ENCODE measurements at places on chromosomes 13 and 19. TPM values are rescaled to one million over a fixed set of nuclear protein-coding genes. Genes with fewer than 3 reads are reported as not detected.

The WDR62 gene
- 6.5 TPM for total RNA-seq

DNA sequence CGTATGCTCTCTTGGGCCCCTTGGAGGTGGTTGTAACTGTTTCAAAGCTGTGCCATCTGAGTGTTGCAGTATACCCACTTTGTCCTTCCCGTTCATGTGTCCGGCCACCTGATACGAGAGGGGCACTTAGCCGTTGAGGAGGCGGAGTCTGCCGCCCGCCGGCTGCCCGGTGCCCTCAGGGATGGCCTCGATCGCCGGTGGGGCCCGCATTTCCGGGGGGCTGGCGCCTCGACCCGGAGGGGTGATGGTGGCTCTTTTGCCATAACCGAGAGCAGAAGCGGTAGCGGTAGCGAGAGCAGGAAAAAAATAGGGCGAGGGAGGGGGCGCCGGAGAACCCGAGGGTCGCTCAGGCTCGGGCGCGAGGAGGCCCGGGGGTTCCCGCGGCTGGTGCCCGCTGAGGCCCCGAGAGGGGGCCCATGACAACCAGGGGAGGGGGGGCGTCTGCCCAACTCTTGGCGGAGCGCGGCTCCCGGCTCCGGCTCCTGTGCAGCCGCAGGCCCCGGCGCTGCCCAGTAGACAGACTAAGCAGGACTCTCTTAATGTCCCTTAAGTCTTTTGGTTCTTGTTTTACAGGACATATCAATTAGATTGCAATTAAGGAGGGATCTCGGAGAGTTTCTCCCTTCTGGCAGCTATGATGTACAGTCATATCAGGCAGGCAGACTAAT is 342.7 kb upstream of the SGCG start:
- no peak for DNase-seq
- H3K27ac ChIP-seq, result no peak overlapping the region
- H3K36me3 ChIP-seq, result no peaks in the 10 kb centered on the region
- peaks cover 4% of the 10 kb centered on the region for H3K27me3 ChIP-seq
- no peak overlapping the region for H3K4me3 ChIP-seq

GRCh38 chr19:28351761-28352160 is 861.2 kb downstream of the UQCRFS1 start:
- no peak overlapping the region for H3K27ac ChIP-seq
- no peaks in the 10 kb centered on the region for H3K27me3 ChIP-seq
- no peaks in the 10 kb centered on the region for H3K4me1 ChIP-seq
- no peak overlapping the region for H3K4me3 ChIP-seq
- DNase-seq, result no peak

DNA sequence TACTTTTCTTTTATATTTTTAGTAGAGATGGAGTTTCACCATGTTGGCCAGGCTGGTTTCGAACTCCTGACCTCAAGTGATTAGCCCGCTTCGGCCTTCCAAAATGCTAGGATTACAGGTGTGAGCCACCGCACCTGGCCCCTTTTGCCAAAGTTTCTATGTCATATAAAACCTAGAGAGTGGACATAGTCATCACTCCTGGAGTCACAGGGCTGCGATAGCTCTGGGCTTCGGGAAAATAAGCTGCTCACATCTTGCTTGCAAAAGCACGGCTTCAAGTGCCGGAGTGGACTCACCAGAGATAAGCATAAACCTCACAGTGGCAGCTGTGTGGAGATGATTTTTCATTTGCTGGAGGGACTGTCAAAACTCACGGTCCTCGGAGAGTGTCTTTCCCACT is 171.2 kb downstream of the TEX29 start:
- H3K27me3 ChIP-seq, result no peaks in the 10 kb centered on the region
- H3K4me1 ChIP-seq, result no peaks in the 10 kb centered on the region
- no peak for DNase-seq
- H3K36me3 ChIP-seq, result no peaks in the 10 kb centered on the region
- no peak overlapping the region for H3K4me3 ChIP-seq
- H3K27ac ChIP-seq, result no peak overlapping the region

GRCh38 chr19:33794683-33795369 is 1.8 kb upstream of the KCTD15 start:
- H3K27me3 ChIP-seq, result peaks cover 13% of the 10 kb centered on the region
- H3K4me3 ChIP-seq, result peak overlapping the region; percentile 81
- no peaks in the 10 kb centered on the region for H3K4me1 ChIP-seq
- H3K27ac ChIP-seq, result peak overlapping the region; percentile 56
- no peak for DNase-seq

DNA sequence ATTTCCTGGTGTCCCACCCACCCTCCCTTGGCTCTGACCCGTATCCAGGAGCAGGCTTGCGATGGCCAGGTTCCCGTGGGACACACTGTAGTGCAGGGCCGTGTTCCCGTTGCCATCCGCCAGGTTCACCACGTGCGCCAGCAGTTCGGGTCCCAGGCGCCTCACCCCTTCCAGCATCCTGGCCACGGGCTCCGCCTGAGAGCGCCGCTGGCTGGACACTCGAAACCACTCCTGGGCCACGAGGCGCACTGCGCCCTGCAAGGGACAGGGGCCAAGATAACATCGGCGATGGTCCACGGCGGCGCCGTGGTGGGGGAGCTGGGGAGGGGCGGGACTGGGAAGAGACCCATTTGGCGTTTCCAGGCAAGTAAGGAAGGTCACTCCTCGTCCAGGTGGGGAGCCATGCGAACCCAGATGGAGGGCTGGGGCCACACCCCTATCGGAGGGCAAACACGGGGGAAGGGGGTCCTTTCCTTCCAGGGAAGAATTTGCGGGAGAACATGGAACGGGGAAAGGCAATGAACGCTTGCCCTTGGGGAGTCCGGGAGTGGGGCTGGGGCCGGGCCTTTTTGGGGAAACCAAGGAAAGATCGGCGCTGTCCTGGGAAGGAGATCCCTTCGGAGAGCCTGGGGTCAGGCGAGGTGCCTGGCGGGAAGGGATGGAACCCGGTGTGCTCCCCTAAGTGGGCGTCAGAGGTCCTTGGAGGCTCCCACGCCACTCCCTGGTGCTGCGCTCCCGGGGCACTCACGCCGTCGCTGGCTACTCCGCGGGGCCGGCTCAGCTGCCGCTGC is 9.9 kb downstream of the KANK3 start:
- no peak for DNase-seq
- no peaks in the 10 kb centered on the region for H3K4me1 ChIP-seq
- no peak overlapping the region for H3K27ac ChIP-seq
- no peak overlapping the region for H3K4me3 ChIP-seq
- H3K27me3 ChIP-seq, result peaks cover 21% of the 10 kb centered on the region

DNA sequence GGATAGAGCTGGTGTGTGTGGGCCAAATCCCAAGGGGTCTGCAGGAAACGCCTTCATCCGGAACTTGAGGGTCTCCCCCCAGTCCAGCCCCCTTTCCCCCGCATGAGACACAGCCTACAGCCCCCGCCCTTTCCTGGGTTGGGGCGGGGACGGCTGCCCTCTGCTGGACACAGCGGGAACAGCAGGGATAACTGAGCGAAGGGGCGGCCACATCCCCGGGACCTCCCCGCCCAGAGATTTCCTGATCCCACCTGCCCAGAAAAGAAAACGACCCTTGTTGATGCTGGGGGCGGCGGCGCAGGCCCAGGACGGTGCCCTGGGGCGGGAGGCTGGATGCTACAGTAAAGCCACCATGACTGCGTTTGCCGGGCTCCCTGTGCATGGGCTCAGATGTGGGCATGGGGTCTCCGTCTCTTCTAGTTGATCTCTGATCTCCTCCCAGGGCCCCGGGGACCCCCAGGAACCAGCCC is 14.2 kb downstream of the ONECUT3 start:
- no peaks in the 10 kb centered on the region for H3K4me1 ChIP-seq
- H3K4me3 ChIP-seq, result no peak overlapping the region
- peaks cover 29% of the 10 kb centered on the region for H3K27me3 ChIP-seq
- DNase-seq, result no peak
- peaks cover 13% of the 10 kb centered on the region for H3K36me3 ChIP-seq
- H3K27ac ChIP-seq, result no peak overlapping the region
